Activated CD4-positive, CD25-positive, alpha-beta regulatory T cell treated with anti-CD3 and anti-CD28 coated beads, Interleukin-2, amount 50 U/mL, for 16 hours (primary cell): ENCODE measurements at places on chromosomes 1 and 21.

DNA sequence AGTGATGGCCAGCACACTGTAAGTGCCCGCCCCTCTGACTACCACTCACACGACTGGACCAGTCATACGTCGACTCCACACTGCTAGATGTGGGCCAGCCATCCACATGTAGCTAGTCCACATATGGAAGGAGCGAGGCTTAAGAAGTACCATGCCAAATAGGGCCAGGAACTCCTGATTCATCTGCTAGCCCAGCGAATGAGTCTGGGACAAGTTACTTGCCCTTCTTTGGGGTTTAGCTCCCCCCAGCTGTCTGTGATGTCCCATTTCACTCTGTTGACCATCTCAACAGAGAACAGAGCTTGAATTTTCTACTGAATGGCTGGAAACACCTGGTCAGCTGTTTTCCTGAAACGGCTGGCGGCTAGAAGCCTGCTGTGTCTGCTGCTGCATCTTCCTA lies 5.8 kb downstream of the CSRP1 start:
- no peak for DNase-seq

- DNase-seq: no peak
These were observed 2.2 kb downstream of the SPATA6 start for GRCh38 chr1:48469616-48470480.

DNA sequence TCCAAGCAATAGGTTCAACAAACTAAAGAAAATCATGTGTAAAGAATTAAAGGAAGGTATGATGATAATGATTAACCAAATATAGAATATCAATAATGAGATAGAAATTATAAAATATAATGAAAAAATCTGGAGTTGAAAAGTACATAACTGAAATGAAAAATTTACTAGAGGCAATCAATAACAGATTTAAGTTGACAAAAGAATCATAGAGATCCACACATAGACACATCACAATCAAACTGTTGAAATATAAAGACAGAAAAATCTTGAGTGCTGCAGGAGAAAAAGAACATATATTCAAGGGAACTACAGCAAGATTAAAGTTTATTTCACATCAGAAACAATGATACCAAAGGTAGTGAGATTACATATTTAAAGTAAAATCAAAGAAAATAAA lies 63.7 kb downstream of the RNASEL start:
- DNase-seq: no peak

- no peak for DNase-seq
These were observed 333.4 kb upstream of the PKN2 start for GRCh38 chr1:88350648-88351047.

DNA sequence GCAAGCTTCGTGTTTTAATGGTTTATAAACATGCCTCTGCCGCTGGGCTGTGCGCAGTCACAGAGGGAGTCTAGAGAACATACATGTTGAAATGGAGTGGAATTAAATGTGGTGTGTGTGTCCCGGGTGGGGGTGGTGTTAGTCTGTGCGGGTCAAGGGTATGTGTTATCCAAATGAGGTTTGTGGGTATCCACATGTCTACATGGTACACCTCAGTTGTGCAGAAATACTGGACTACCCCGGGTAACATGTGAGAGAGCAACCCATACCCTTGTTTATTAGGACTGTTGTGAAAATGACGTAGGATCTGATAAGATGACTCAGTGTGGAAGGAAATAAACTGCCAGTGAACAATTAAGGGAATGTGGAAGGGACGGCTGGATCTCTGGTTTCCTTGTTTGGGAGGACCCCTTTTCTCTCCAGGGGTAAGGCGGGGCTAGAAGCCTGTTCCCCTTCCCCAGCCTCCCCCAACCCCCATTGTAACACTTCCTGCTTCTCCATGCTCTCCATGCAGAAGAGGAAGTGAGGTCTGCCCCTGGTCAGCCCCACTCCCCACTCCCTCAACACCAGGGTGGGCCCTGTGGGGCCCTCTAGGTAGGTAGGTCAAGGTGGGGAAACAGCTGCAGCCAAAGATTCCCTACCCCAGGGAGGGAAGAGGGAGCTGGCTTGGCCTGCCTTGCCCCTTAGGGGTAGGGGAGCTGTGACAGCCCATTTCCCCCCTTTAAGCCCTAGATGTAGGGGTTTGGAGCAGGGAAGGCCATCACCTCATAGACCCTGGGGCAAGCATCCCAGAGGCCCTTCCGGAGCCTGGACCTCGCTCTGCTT lies 690 bp downstream of the EPS8L3 start:
- DNase-seq: no peak

DNA sequence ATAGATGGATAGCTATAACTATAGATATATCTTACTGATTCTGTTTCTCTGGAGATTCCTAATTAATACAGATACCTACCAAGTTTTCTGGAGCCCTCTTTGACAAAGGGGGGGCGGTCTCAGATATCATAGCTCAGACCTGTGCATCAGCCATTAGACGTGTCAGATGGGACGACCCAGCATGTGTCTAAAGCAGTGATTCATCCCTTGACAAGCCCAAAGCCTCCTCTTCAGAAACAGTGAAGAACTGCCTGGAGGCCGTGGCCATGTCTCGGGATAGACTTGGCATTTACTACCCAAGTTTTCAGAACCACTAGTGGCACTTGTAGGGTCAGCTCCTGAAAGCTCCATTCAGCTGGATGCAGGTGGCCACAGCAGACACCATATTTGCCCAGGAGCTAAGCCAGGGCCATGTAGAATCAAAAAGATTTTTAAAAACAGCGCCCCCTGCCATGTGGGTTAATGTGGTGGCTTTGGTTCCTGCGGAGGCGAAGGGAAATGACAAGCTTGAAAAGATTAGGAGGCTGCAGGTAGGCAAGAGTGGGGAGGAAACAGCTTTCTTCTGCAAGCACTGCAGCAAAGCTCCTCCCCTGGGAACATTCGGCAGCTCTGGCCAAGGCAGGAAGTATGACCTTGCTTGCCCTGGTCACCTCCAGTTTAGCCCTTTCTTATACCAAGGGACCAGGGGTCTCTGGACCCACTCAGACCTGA lies 82.2 kb downstream of the FBXO2 start:
- no peak for DNase-seq

DNA sequence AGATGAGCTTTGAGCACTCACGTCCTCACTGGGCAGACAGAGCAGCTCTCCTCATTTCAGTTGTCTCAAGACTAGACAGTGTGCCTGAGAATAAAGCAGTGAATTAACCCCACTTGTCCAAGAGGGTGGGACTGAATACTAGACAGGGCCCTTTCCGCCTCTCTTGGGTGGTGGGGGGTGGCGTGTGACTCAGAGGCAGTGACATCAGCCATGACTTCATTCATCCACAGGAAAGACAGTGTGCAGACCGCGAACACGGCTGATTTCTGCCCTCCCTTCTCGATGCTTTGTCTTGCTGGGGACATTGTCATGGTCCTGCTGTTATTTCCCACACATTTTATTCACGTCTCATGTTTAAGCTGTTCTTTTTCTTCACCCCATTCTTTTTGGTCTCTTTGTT lies 64.9 kb downstream of the FGGY start:
- no peak for DNase-seq

DNA sequence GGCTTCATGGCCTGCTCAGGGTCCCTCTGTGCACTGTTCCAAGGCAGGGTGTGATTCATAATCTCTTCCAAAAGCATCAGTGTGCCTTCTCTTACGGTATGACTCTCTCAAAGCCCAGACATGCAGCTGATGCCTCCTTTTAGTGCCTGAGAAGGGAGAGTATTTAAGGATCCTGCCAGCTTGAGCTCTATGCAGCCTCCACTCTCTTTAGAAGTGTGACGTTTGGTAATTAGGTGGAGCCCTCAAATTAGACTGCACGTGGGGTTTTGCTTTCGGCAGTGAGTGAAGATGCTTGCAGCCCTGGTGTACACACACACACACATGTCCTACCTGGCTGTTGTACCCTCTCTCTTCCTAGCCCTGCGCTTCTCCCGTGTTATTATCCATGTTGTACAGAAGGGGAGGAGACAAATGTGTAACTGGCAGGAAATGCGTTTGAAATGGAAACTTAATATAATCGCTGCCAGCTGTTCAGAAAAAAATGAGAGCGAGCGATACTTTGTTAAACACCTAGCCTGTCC lies 2.6 kb upstream of the C1orf174 start:
- DNase-seq: no peak

GRCh38 chr1:87052400-87052799 lies 138.0 kb downstream of the HS2ST1 start:
- no peak for DNase-seq

DNA sequence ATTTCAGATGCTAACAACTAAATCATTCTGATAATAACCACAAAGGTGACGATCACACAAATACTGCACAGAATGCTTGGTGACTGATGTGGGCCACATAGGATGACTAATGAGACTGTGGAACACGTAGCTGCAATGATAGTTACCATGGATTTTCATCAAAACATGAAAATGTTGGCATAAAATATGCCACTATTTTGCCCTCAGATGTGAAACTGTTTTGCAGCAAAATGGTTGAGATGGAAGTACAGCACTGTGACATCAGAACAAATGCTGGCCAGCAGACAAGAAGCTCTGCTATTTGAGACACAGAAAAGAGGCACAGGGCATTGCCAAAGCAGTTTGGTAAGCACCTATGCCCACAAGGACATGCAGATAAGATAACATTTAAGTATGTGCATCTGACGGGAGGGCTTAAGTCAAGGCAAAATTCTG lies 83.8 kb downstream of the NIBAN1 start:
- peak; percentile 27 for DNase-seq

DNA sequence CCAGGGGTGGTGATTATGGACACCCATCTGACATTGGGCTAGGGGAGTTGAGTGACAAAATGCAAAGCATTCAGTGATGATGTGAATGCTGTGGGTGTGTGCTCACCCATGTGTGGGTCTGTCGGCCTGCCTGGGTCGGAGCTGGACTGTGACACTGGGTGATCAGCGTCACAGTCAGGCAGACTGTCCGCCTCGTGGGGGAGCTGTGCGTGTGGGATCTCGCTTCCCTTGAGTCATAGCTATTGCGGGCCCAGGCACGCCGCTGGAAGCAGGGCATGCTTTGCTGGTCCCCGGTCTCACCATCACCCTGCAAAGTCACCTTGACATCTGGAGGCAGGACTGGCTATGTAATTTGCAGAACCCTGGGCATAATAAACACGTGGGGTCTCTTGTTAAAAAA lies 156.9 kb upstream of the IGSF21 start:
- no peak for DNase-seq

DNA sequence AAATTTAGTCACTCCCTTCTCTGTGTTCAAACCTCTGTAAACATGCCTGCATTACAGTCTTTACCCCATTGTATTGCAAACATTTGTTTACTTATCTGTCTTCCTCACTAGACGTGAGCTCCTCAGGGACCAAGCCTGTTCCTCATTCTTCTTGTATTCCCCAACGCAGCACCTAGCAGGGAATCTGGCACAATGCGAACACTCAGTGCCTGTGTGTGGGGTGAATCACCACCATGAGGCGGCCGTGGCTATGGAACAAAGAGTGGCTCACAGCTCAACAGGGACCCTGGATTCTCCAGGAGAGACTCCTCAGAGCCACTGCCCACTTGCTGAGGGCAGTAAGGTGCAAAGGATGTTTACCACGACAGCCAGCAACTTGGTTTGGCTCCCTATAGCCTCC lies 95.9 kb downstream of the DDX20 start:
- no peak for DNase-seq

- DNase-seq: no peak
These were observed 12.4 kb upstream of the LRIF1 start for GRCh38 chr1:110976089-110976488.

- no peak for DNase-seq
These were observed 4.7 kb downstream of the PGBD2 start for GRCh38 chr1:248910761-248911160.

- no peak for DNase-seq
These were observed 48.7 kb downstream of the TNN start for GRCh38 chr1:175116210-175116798.

- DNase-seq: no peak
These were observed 2587.5 kb upstream of the TPTE start for GRCh38 chr21:7933923-7934322.

- no peak for DNase-seq
These were observed 40.9 kb upstream of the CAMK1G start for GRCh38 chr1:209542585-209542984.

- no peak for DNase-seq
These were observed 71.3 kb upstream of the BEND5 start for GRCh38 chr1:48848035-48848434.

GRCh38 chr1:145926686-145927062 lies 610 bp downstream of the RBM8A start:
- DNase-seq: no peak

DNA sequence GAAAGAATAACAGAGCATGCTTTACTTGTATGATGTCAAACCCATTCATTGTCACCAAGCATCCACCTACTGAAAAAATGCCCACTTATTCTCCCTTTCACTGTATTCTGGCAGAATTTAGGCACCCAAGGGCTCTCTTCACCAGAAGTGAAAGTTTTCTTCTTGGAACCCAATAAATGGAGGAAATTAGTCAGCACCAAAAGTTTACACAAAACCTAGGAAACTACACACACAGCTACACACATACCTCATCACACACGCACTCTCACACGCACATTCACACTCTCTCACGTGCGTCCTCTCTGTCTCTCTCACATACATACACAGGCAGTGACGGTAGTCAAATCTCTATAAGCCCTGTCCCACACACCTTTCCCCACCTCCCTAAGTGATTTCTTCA lies 37.6 kb downstream of the MCOLN2 start:
- DNase-seq: no peak

GRCh38 chr1:32783851-32784250 lies 33.3 kb downstream of the YARS1 start:
- DNase-seq: no peak

DNA sequence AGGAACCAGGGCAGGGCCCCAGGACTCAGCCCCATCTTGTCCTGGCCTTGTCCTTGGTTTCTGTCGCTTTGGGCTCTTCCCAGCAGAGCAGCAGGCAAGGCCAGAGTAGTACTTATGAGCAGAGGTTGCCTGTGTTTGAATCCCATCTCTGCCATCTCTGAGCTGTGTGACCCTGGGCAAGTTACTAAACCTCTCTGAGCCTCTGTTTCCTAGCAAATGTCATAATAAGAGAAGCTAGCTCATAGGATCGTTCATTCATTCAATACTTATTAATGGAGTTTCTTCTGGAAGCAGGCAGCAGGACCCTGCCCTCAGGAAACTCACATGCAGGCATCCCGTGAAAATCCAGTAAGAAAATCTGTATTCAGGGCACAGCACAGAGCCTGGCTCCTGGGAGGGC lies 84.3 kb downstream of the FBXO2 start:
- no peak for DNase-seq

GRCh38 chr21:33561373-33561772 lies 18.5 kb downstream of the SON start:
- no peak for DNase-seq

GRCh38 chr1:226474443-226475141 lies 66.7 kb upstream of the PARP1 start:
- no peak for DNase-seq

DNA sequence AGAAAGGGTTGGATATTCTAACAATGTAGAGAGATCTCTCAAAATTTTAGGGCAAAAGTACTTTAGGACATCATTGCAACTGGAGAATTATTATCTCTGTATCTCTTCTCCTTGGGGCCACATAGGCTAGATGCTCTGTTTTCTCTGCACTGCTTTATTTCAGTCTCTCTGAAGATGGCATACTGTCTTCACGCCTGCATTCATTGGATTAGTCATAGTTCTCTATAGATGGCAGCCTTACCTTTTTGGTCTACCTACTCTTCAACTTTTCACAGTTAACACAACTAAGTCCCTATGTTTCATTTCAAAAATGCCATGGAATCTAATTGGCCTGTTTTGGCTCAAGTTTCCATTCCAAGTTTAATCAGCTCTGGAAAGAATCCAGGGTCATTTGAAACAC lies 1623.3 kb upstream of the B3GALT2 start:
- DNase-seq: no peak

GRCh38 chr1:178548108-178548507 lies 35.2 kb downstream of the TEX35 start:
- no peak for DNase-seq
